ENCODE measurements at places on chromosomes 13 and 19.

- DNase-seq: no peak
Measured at GRCh38 chr19:38693380-38694223, 46.2 kb downstream of the ACTN4 start.

DNA sequence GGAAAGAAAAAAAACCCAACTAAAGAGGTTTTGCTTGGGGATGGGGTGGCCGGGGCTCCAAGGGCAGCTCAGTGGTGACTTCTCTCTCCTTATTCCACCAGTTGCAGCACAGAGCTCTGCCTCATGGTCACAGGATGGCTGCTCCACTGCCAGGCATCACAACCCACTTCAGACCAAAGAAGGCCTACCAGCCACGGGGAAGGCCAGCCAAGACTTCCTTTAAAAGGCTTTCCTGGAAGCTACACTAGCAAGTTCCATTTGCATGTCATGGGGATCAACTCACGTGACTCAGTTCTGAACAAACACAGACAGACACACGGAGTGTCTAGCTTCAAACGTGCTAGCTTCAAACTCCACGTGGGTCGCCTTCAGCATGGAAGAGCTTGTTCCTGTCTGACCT, 13.2 kb upstream of the EIF3G start:
- no peak for DNase-seq

DNA sequence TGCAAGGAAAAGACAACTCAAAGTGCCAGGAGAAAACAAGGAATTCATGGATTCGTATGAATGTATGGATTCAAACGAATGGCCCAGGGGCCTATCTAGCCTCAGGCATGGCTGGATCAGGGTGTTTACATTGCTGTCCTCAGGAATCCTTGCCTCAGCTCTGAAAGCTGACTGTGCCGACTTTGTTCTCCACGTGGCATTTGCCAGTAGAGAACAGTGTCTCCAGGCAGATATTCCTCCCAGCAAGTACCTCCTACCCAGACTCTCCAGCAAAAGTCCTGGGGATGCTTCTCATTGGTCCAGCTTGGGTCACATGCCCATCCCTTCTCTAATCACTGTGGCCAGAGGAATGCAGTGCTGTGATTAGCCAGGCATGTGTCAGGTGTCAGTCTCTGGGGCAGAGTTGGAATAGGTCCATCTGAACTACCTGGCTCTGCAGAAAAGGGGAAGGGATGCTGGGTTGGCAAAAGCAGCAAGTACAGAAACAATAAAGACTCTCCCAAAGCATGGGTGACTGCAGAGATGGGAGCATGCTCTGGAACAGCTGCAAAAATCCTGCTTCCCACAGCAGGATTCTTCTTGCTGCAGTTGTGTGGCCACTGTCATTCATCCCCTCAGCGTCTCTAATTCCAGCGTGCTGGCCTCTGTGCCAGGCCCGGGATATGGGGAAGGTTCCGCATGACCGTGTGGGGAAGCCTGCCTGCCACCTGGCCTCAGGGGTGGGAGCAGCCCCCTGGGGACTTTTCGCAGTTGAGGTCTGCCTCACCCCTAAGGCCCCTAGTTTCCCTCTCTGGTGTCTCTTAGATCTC, 30.0 kb downstream of the CCNE1 start:
- no peak for DNase-seq

DNA sequence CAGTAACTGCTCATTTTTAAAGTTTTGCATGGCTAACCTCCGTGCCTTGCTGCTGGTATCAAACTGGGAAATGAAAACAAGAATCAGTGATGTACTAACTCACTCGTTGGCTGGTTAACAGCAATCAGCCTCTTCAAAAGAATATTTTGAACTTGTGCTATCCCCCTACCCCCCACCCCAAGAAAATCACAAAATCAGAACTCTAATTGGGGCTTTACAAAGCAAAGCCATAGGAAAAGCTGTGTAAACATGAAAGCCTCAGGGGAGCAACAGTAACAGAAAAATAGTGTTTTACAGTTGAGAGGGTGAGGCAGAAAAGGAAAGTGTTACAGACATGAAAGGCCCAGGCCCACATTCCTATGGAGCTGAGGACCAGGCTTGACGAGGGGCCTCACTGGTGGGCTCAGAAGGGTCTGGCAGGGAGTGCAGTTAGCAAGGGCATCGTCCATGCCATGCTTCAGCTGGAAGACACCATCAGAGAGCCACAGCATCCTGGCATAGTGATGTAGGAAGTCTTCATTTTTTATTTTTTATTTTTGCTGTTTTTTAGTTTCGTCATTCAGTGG, 217.6 kb downstream of the PCCA start:
- no peak for DNase-seq

DNA sequence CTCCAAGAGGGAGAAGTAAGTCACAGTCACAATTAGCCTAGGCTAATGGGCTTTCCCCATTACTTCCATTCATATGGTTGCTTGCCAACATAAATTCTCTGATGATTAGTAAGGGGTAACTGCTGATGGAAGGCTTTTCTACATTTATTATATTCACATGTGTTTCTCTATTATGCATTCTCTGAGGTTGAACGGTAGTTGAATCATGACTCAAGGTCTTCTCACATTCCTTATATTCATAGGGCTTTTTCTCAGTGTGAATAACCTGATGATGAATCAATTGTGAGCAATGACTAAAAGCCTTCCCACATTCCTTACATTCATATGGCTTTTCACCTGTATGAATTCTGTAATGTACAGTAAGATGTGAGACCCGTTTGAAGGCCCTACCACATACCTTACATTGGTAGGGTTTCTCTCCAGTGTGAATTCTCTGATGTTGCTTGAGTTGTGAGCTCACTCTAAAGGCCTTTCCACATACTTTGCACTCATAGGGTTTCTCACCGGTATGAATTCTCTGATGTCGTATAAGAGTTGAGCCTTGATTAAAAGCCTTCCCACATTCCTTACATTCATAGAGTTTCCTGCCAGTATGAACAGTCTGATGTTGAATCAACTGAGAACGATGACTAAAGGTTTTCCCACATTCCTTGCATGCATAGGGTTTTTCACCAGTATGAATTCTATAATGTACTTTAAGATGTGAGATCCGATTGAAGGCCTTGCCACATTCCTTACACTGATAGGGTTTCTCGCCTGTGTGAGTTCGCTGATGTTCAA, 9.3 kb downstream of the ZNF582 start:
- no peak for DNase-seq

DNA sequence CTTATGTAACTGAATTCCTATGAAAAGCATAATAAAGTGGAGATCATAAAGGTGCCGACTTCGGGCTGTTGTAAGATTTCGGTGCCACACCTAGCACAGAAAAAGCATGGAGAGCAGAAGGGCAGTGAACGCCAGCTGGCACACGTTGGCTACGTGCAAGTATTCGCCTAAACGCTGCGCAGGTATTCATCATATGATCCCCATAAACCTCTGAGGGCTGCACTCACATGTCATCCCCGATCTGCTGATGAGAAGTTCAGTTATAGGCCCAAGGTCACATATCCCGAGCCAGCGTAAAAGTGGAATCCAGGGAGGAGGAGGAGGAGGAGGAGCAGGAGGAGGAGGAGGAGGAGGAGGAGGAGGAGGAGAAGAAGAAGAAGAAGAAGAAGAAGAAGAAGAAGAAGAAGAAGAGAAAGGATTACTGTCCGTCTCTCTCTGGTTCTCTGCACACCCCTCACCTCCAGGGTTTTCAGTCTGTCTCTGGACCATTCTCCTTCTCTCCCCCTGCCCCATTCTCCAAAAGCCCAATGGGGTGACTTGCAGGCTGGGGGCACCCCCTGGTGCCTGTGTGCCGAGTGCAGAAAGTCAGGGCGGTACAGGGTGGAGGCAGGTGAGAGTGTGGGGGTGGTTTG, 18.6 kb upstream of the CYP2S1 start:
- no peak for DNase-seq

- no peak for DNase-seq
Measured at GRCh38 chr13:50077431-50077830, 62.2 kb downstream of the KCNRG start.

DNA sequence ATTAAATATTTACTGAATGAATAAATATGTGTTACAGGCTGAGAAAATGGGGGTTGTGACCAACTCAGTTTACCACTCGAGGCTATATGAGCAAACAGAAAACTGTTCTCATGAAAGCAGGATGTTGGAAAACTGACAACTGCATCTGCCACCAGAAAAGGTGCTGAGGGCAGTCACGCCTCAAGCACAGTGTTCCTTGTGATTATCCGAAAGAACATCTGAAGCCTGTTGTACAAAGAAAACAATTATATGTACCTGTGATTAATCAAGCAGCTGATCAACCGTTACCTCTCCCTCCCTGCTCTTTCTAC, 6.2 kb upstream of the KLK13 start:
- no peak for DNase-seq

Data from stimulated activated CD8-positive, alpha-beta memory T cell treated with anti-CD3 and anti-CD28 coated beads, Interleukin-15, amount 100 ng/mL, for 4 hours (primary cell).